ENCODE measurements at places on chromosomes 16 and 17.

DNA sequence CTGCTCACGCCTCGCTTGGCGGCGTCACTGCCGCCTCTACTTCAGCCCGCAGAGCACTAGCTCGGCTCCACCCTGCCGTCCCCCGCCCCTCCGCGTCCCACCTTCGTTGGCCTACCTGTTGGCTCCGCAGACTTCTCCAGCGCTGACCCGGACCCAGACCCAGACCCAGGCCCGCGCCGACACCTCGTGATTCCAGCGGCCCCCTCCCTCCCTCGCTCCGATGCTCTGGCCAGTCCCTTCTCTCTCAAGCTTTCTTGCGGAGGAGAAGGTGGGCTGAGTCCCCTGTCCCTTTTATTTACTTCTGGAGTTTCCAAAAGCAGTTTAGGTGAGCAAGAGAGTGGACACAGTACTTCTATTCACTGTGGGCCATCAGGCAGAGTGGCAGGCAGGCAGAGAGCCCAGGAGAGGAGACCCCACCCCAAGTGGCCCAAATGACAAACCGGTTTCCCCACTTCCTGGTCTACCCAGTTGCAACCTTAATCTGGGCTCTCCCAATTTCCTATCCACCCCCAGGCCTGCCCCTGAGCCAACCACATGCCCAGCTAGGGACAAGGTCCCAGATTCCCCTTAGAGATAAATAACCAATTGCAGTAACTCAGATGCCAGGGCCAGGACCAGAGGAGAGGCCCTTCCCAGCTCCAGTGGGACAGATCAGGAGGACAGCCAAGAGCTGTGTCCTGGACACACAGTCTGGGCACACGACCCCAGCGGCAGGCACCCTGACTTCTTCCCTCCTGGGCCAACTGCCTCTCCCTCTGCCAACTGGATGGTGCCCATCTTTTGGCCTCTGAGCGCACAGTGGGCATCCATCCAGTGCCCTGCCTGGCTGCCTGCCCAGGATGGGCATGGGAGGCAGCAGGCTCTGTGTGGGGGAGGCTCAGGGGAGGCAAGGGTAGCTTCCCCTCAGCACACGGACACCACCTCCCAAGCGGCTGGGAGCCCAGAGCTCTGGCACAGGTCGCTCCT, 1.2 kb upstream of the SRCIN1 start:
- DNase-seq, result no peak

DNA sequence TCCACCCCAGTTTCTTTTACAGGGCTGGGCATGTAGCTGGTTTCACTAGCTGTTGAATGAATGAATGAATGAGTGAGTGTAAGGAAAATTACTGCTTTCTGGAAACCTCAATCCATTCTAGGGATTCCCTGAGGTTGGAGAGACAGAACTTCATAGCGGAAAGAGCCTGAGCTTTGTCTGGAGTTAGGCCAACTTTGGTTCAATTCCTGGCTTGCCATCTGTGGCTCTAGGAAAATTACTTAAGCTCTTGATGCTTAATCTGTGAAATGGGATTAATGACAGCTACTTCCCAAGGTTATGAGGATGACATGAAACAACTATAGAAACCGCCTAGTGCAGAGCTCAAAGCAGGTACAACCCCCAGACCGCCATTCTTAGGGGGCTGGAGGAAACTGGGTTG, 76.3 kb upstream of the AXIN2 start:
- no peak for DNase-seq

DNA sequence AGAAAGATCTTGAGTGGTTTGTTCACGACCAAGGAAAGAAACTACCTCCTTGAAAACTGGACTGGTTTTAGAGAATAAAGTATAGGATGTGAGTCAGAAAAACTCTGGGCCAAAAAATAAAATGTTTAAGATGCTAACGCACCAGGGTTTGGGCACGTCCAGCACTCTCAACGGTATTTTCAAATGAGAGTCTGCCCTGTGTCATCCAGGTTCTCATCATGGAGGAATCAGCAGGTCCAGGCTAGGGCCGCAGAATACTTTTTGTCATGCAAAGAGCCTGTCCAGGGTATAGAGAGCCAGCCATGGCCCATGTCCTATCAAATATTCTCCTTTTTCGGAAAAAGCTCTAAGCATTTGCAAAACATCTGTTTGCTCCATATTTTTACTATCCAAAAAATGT, 2.4 kb downstream of the NXN start:
- no peak for DNase-seq

GRCh38 chr16:50384500-50385135, 15.8 kb upstream of the BRD7 start:
- no peak for DNase-seq

DNA sequence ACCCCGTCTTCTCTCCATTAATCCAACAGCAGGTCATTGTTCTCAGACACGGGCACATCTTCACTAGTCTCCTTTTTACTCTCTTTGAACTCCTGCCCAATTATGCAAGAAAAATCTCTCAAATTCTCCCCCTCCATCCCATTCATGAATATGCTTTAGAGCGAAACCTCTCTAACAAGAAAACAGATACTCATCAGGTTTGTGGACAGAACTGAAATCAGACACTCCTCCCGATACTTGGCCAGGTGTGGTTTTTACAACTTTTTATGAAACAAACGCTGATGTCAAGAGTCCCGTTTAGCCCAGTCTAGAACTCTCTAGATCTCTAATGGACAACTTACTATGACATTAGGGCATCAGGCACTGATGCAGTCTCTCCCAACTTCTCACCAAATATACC, 40.9 kb downstream of the PIK3R5 start:
- no peak for DNase-seq

GRCh38 chr16:14358697-14359305, 271.3 kb downstream of the PARN start:
- DNase-seq, result peak; percentile 93
